ENCODE measurements at places on chromosomes 3 and 15.

GRCh38 chr3:138066383-138066782, 49.0 kb downstream of the DZIP1L start:
- no peak for DNase-seq

DNA sequence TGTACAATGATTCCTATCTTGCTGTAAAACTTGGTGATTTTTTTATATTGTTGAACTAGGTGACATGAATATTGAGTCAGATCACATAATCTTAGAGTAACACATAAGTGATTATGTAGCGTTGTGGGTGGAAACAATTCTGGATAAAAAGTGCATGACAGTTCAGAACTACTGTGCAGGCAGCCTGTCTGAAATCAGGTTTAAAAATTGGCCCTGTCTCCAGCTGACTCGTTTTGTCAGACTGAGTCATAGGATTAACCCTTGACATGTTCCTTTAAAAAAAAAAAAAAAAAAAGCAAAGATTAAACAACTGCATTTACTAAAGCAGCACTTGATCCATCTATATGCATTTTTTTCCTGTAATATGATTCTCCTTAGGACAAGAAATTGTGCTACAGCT, 160.0 kb upstream of the CGNL1 start:
- DNase-seq = no peak

GRCh38 chr3:102237181-102237580, 197.6 kb upstream of the ZPLD1 start:
- no peak for DNase-seq

DNA sequence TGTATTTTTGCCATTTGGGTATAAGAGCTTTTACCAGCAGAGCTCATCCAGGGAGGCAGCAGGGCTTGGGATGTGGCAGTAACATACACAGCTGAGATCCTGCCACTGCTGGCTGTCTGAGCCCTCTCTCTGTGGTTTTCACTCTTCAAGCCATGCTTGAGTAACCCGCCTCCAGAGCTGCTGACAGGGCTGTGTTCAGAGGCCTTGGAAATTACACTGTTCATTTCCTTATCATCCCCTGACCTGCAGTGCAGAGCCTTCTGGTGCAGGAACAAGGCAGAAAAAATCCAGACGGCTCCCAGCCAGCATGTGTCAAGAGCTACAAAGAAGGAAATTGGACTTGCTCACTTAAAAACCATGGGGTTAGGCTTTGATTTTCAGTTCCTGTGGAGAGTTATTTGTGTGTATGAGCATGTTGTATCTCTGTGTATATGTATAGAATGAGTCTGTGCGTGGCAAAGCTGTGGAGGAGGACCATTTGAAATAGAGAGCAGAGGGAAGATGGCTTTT, 47.0 kb downstream of the ZNF609 start:
- peak; percentile 59 for DNase-seq

- DNase-seq = no peak
Measured at GRCh38 chr3:57078635-57079473, 18.4 kb downstream of the SPATA12 start.

- DNase-seq = no peak
Measured at GRCh38 chr3:183033746-183034145, 53.4 kb upstream of the DCUN1D1 start.

Measured in NCI-H2107 (cell line).